Urinary bladder (tissue), 4 donors: ENCODE measurements at places on chromosomes 16 and 17. TPM values are rescaled to one million over a fixed set of nuclear protein-coding genes. Genes with fewer than 3 reads are reported as not detected.

The CNGB1 gene
- polyA plus RNA-seq = not detected

The CCL2 gene
- 46.2 TPM for polyA plus RNA-seq

The TLCD2 gene
- polyA plus RNA-seq = 4.6 TPM

The KRTAP4-6 gene
- not detected for polyA plus RNA-seq

The CD79B gene
- 7.2 TPM for polyA plus RNA-seq

The TBC1D3G gene
- polyA plus RNA-seq = not detected

The C17orf100 gene
- polyA plus RNA-seq = 3.0 TPM

The HAP1 gene
- 0.27 TPM for polyA plus RNA-seq

The TEKT1 gene
- not detected for polyA plus RNA-seq

The ZC3H18 gene
- polyA plus RNA-seq = 29.5 TPM

The FGF11 gene
- 0.95 TPM for polyA plus RNA-seq

The HOXB8 gene
- polyA plus RNA-seq = 1.2 TPM

The TPSG1 gene
- polyA plus RNA-seq = 0.71 TPM

The RPGRIP1L gene
- 2.6 TPM for polyA plus RNA-seq

The SPEM2 gene
- not detected for polyA plus RNA-seq

The TBX2 gene
- 56.3 TPM for polyA plus RNA-seq

The KCNG4 gene
- polyA plus RNA-seq = not detected

The SLC12A4 gene
- 42.4 TPM for polyA plus RNA-seq

The QPRT gene
- 13.8 TPM for polyA plus RNA-seq

The GCGR gene
- 0.16 TPM for polyA plus RNA-seq

The CNTNAP1 gene
- polyA plus RNA-seq = 20.1 TPM

The LRRC46 gene
- polyA plus RNA-seq = 0.30 TPM

The CLDN9 gene
- 0.04 TPM for polyA plus RNA-seq

The NOL3 gene
- 66.6 TPM for polyA plus RNA-seq

The KCNJ16 gene
- polyA plus RNA-seq = 0.01 TPM

The HS3ST2 gene
- polyA plus RNA-seq = 0.81 TPM

The DVL2 gene
- 41.5 TPM for polyA plus RNA-seq

The BRICD5 gene
- polyA plus RNA-seq = 5.0 TPM
